NCI-H1417 treated with DMSO at 0.1 percent for 48 hours (cell line): ENCODE measurements at places on chromosomes 3 and 15.
A peak's percentile ranks its signal among the peaks of the same experiment; 100 is the strongest.

DNA sequence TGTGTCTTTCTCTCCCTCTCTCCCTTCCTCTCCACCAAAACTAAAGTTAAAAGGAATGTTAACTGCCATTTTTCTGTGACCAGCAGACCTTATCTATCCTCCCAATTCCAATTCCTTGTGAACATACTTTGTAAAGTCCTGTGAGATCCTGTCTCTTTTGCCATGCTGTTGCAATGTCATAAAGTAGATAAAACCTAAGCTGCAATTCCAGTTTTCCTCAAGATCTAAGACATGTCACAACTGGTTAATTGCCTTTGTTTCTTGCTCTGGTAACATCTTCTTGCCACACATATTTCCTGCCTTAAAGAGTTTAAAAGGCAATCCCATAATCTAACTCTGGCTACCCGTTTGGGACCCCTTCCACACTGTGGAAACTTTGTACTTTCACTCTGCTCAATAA is 188.7 kb downstream of the PYDC2 start:
- DNase-seq = no peak

GRCh38 chr15:78737187-78737820 is 74.0 kb downstream of the ADAMTS7 start:
- DNase-seq = no peak

GRCh38 chr15:89912674-89913396 is at the start of gene ARPIN:
Gene ARPIN (minus strand): TSS chr15:89912952. CDS start chr15:89912835, 117 bp downstream.
- DNase-seq = no peak

GRCh38 chr3:14424711-14425580 is 22.5 kb downstream of the SLC6A6 start:
- DNase-seq = no peak

DNA sequence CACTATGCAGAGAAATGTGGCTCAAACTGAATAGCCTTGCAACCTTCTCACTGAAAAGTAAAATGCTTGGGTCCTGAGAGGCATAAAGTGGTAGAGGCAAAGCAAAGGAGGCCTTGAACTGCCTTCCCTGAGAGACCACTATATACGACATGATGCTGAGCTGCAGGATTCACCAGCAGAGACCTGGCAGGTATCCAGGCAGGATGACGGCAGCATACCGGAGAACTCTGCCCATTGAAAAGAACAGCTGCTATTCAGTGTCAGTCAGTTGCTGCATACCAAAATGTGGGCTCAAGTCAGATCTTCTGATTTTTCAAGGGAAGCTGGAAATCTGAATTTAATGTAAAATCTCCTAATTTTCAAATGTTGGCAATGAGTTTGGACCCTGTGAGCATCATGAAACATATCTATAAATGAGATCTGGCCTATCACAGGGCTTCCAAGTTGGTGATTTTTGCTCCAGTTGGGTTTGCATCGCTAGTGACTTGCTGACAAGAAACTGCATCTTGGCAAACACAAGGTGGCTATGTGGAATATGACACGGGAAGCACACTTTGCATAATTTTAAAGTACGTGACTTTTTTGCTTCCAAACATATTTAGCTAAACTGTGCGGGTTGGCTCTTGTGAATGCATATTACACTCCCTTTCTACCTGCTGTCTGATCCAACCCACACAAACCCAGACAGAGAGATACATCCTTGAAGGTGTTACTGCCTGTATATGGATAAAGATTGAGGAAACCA is 529.0 kb downstream of the AGBL1 start:
- DNase-seq = no peak

GRCh38 chr15:69953051-69953450 is 144.7 kb downstream of the TLE3 start:
- no peak for DNase-seq

- peak; percentile 50 for DNase-seq
Observed at GRCh38 chr3:151843275-151843674, 29.4 kb downstream of the AADAC start.

DNA sequence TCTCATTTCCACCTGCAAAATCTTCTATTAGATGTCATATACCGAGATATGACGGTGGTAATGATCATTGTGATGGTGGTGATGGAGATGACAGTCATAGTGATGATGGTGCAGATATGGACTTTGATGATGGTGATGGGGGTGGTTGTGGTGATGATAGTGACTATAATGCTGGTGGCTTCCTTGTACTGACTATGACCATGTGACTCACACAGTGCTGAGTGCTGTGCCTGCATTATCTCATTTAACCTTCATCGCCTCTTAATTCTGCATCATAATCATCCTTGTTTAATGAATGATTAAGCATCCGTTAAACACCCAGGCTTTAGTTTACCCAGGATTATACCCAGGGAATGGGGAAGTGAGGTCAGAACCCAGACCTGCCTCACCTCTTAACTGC is 331.7 kb downstream of the FEZF2 start:
- DNase-seq = no peak

DNA sequence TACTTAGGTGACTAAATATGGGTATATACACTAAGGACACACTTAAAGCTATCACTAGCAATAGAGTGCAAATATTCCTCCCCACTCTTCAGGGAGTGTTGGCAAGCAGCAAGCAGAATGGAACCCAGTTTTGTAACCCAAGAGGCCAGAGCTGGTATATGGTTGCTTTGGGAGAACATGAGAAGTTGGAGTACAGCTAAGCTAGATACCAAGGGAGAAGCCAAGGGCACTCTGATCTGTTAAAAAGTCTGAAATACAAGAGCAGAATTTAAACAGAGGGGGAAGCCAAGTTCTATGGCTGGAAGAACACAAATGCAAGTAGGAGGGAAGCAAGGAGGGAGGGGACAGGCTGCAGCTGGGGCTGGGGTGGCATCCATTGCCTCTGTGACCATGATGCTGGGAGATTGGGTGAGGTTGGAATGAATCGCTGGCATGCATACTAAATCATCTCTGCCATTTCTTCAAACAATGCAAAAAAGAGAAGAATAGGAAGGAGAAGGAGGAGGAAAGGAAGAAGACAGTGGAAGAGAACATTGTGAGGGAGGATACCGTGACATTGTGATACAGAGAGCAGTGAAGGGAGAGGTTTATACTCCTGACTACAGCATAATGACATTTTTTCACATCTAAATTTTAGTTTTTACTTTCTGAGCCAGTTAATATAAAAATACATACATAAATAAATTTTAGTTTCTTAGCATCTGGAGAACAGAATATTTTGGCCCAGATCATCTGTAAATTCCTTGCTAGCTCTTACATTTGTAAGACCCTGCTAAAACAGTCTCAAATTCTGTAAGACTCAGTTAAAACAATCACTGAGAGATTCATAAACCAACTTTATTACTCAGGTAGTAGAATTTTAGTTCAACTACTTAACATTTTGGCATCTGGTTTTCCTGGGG is 9.0 kb upstream of the ANXA2 start:
- no peak for DNase-seq

DNA sequence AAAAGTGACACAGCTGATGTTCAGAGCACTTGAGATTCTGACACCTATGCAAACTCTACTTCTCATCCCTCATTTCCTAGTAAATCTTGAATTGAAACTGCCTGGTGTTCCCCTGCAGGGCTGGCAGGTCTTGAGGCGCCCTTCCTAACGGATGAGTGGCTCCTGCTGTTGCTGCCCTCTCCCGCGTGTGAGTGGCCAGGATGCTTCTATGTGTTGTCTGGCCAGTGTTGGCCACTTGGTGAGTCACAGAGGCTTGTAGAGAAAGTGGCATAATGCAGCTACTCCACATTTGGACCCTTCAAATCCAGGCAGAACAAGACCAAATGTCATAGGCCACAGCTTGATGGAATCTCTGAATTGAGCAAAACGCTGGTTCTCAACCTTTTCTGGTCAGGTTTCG is 63.6 kb downstream of the MOBP start:
- no peak for DNase-seq

DNA sequence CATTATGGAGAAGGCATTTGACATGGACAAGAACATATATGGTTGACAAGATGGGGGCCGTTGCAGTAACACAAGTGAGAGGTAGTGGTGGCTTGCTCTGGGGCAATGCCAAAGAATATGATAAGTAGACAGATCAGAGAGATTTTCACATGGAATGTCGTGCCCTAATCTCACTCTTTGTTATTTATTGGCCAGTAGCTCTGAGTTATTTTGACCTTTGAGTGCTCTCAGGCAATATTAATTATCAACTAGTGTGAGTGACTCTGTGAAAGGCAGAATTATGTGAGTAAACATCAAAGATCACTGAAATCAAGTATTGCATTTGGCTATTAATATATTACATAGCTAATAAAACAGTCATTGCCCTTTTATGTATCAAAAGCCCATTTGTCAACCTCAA is 164.9 kb upstream of the ADAMTS9 start:
- DNase-seq = no peak

- no peak for DNase-seq
Observed at GRCh38 chr3:153783741-153784480, 337.3 kb upstream of the ARHGEF26 start.

- DNase-seq = no peak
Observed at GRCh38 chr3:150797155-150797554, 34.2 kb upstream of the SIAH2 start.
